ENCODE measurements at places on chromosomes 6 and 20.

- DNase-seq: no peak
Measured at GRCh38 chr6:122787721-122788120, 1.3 kb upstream of the SMPDL3A start.

DNA sequence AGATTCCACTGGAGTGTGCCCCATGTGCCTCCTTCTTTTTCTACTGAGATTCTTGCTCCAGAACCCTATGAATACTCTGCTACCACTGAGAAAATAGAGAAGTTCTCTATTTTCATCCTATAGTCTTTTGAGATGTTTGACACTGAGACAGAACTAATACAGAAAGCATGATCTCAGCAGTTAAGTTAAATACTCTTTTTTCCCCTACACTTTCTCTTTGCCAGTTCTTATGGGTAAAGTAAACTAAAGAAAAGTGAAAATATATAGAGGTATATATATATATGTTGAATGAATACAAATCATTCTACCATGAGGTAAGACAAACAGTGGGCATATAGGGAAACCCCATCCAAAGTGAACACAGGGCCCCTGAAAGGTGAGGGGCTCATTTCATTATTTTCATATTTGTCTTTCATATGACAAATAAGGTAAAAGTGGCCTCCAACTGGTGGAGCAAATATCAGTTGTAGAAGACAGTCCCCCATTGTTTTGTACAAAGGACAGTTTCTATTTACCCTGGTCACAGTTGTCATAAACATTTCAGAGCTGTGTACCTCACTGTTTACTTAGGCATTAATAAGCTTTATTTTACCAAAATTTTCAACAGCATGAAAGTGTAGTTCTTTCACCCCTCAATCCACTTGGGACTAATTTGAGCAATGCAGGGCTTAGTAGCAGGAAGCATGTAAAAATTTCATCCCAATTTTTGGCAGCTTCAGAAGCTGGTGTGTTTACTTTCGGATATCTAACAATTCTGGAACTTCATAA, 188.3 kb upstream of the MARCKS start:
- DNase-seq: no peak

- DNase-seq: no peak
Measured at GRCh38 chr6:56160489-56160888, 86.9 kb downstream of the COL21A1 start.

DNA sequence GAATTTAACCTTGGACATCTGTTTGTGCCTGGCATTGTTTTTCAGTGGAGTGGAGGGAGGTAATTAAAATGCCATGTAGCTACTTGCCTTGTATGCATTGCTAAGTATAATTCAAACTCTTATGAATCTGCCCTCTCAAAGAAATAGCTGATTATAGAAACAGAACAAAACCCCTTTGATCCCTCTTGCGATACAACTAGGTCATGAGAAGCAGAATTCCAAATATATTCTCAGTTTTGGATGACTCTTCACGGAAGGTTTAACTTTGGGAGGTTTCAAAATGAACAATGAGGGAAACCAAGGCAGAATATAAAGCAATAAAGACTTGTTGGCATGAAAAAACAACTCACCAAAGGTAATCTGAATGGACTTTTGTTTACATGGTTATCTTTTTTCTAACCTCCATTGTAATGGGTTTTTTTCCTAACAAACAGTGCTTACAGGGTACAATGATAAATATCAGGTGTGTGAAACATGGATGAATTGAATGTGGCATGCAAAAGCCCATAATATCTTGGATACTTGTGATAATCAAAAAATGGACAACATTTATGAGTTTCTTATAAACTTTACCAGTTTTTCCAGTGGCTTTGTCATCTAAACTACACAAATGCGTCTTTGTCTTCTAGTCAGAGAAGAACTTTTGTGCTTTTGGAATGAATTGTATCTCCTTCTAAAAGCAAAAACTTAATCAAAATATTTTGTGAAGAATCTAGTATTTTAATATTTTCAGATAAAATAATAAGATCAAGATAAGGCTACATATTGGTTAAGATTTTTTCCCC, 15.7 kb upstream of the HEY2 start:
- no peak for DNase-seq

- DNase-seq: no peak
Measured at GRCh38 chr6:159758031-159759001, 3.5 kb upstream of the ACAT2 start.

DNA sequence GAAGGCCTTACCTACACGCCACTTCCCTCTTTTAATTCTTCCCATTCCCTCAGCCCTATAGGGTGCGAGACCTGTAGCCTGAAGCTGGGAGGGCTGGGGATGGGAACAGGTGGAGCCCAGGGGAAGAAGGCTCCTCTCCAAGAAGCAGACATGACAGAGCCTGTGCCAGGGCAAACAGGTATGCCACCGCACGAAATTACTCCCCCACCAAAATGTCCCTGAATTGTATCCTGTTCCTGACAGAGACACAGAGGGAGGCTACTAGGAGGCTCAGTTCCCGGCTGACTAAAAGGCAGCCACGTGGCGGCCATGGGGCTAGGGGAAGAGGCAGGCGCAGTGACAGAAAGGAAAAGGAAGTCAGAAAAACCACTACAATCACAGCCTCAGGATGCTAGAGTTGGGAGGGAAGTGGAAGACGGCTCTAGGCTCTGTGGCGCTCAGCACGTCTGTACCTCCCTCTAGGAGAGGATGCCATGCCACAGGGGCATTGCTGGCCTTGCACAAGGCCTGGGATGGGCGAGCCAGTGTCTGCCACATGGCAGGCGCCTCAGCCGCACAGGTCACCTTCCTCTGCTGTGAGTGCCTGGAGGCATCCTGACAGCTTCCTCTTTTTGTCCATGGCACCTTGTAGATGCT, 27.7 kb downstream of the TFEB start:
- peak; percentile 38 for DNase-seq

GRCh38 chr6:137172734-137173431, 561 bp downstream of the IL22RA2 start:
- no peak for DNase-seq

DNA sequence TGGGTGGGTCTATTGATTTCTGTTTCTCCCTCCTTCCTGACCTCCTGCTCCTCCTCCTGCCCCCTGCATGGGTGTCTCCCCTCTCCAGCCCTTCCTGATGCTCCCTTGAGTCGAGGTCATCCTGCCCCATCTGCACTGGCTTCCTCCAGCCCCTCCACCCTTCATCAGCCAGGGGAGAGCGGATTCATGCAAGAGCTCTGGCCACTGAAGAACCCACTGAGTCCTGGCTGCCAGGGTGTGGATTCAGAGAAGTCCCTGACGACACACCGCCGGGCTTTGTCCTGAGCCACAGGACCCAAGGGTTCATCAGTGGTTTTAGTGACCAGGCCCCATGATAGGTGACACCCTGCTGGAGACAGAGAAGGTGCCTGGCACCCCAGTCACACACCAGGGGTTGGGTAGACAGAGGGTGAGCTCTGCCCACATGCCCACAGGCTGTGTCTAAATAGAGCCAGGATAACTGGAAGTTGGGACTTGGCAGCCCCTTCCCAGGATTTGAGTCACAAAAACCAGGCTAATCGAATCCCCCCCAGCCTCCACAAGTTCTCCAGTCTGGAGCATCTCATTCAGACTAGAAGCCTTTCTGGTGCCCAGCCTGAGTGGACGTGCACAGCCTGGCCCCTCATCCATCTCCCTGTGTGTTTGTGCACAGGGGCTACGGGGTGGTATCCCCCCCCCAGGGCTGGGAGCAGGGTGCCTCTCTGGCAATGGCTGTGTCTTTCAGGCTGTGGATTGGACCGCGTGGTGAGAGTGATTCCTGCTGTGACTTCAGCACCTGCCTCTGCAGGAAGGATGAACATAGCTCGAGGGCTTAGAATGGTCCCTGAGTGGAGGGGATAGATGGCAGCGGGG, 1.2 kb downstream of the GFRA4 start:
- DNase-seq: no peak

DNA sequence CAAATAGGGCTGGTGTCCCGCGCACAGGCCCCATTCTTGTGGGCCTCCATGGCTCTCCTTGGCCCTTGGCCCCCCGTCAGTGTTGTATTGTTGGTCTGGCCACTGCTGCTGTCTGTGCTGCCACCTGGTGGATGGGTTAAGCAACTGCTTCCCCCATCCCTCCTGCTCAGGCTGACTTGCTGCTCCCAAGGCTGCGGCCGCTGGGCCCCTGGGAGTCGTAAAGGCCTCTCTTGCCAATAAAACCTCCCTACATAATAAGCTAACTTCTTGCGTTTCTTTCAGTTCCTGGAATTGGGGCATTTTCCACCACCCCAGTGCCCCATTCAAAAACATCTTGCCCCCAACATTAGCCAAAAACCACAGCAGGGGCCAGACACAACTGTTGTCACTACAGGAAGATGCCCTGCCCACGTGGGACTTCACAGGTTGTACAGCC, 27.1 kb downstream of the CD83 start:
- peak; percentile 79 for DNase-seq

DNA sequence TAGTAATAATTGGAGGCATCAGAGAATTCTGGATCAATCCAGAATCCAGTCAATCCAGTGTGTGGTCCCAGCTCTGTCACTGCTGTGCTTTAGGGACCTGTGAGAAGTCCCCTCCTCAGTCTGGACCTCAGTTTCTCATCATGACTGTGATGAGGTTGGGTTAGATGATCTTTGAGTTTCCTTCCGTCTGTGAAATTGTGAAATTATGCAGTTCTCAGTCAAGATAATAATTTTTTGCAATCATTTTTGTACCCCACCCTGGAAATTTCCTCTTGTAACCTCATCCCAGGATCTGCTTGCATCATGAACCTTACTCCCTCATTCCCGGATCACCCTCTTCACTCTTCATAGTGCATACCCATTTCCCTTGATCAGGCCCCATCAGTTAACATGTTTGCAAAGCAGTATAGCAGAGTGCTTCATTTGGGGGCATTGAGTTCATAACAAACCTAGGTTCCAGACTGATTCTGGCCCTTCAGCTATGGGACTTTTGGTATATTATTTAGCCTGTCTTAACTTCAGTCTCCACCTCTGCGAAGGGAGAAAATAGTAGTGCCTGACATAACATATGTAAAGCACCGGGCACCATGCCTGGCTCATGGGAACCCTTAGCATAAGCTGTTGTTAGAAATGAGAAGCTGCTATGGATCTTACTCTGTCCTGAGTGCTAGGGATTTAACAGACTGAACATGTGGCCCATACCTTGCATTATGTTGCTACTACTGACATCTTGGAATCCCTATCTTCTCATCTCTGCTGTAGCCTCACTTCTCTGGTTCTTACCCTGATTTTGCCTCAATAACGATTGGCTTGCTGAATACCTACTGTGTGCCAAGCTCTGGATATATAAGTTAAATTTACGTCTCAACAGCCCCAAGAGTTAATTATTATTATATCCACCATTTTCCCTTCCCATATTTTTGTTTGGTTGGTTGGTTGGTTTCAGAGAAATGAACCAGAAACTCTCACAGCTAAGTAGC, 1.3 kb downstream of the ZNF76 start:
- DNase-seq: no peak

- no peak for DNase-seq
Measured at GRCh38 chr6:28634761-28635546, 109.3 kb downstream of the GPX5 start.

GRCh38 chr20:41086402-41087324, 50.7 kb upstream of the PLCG1 start:
- no peak for DNase-seq

GRCh38 chr6:97322811-97323210, 39.8 kb upstream of the MMS22L start:
- DNase-seq: no peak
